ENCODE measurements at places on chromosomes 12 and 14.

GRCh38 chr12:16622338-16622737, 16.4 kb upstream of the LMO3 start:
- DNase-seq = no peak

DNA sequence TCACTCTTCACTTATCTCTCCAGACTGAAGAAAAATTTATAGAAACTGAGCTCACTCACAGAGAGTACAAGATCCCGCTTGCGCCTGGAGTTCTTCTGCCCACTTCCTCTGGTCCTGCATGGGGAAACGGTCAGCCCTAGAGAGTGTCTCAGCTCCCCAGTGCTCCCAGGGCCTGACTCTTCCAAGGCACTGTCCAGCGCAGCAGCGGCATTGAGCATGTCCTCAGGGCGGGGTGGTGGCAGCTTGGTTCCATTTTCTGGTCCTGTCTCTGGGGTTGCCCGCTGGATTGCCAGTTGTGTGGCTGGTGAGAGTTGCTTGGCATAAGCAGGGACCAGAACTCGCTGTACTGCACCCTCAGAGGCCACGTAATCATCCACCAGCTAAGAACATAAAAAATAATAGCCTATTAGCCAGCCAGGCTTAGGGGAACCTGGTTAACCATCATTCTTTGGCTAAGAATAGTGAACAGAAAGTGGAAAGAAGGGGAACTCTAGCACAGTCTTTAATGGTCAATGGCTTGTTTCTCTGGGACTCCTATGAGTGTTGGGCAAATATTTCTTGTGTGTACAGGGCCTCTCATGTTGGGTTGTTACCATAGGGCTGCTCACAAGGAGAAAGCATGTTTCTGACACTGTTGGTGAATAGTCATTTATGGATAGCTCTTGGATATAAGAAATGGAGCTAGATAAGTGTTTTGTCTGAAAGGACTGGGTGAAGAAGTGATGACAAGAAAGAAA, 13.7 kb upstream of the AJUBA start:
- DNase-seq = no peak

GRCh38 chr12:1507308-1507707, 87.1 kb downstream of the FBXL14 start:
- no peak for DNase-seq

DNA sequence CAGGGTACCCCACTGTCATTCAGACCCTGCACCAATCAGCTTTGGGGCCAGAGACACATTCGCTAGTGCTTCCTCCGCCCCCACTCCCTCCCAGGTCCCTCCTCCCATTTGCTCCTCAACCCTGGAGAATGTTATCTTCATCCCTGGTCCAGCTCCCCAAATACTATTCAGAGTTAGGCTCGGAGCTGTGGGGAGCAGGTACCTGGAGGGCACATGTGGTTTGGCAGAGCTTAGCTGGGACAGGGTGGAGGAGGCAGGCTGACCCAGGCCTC, 19.5 kb downstream of the VSX2 start:
- DNase-seq = no peak

DNA sequence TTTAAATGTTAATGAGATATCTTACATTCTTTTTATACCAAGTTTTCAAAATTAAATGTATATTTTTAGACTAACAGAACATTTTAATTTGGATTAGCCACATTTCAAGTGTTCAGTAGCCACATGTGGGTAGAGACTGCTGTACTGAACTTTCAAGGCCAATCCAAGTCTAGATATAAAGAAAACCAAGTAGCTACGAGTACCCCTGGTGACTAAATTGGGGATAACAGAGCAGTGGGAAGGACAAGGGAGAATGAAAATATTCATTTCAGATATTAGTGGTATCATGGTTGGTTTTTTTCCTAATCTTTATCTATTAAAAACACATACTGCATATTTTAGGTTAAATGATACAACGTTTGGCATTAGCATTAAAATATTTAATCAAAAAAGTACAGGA, 69.4 kb upstream of the RHOJ start:
- DNase-seq = no peak

DNA sequence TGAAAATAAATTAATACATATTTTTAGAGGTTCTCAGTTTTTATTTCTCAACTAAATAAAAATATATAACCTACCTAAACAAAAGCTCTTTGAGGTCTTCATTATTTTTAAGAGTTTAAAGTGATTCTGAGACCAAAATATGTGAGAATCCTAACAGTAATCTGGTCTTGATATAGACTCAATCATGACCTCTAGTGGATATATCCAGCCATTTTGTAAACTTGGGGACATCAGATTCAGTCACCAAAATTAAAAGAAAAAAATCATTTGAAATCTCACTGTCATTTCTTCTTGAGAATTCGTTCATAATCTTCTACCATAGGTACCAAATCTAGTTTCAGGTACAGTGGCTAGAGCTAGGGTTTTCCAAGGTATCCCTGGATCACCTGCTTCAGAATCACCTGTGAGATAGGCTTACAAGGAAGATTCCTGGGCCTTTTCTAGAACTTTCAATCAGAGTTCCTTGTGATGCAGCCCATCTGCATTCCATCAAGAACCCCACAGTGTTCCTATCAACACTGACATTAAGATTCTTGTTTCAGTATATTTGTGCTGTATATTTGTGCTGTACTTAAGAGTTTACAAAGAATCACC, 214.9 kb downstream of the ADAMTS20 start:
- peak; percentile 5 for DNase-seq

DNA sequence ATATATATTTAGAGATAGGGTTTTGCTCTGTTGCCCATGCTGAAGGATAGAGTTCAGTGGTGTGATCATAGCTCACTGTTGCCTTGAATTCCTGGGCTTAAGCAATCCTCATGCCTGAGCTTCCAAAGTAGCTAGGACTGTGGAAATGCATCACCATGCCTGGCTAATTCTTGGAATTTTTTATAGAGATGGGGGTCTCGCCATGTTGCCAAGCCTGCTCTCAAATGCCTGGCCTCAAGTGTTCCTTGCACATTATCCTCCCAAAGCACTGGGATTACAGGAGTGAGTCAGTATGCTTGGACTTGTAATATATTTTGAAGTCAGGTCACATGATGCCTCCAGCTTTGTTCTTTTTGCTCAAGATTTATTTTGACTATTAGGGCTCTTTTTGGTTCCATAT, 178.0 kb downstream of the RPAP3 start:
- no peak for DNase-seq

DNA sequence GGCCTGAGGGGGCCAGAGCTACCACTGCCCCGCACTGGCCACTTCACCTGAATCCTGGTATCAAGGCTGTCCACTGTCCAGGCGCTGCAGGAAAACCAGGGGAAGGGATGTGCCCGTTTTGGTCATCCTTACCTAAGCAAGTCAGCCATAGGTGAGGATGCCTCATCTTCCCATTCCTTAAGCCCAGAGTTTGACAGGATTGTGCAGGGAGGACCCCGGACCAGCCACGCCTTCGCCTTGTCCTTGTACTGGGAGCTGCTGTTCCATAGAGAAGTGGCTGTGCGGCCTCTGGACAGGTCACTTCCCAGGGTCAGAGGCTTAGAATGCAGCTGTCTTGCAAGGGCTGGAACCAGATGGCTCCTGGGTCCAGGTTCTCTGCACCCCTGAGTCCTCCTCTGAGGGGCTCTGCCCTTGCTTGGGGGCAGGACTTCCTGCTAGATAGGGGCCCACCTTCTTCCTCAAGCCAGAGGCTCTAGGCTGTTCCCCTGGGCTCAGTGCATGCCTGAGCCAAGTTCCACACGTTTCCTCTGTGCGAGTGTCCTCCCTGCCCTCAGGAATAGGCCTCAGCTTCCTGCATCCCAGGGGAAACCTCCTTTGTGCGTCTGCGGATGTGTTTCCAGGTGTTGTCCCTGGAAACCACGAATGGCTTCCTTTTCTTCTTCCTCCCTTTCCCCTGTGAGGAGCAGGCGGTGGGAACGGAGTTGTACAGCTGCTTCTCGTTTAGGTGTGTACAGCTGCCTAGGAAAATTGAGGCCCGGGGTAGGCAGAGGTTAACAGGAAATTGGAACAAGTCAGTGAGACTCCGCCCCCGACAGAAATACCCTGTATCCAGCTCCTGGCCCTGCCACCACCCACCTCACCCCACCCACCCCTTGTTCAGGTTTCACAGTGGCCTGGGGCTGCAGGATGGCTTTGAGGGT, 54.3 kb upstream of the RIN3 start:
- no peak for DNase-seq

DNA sequence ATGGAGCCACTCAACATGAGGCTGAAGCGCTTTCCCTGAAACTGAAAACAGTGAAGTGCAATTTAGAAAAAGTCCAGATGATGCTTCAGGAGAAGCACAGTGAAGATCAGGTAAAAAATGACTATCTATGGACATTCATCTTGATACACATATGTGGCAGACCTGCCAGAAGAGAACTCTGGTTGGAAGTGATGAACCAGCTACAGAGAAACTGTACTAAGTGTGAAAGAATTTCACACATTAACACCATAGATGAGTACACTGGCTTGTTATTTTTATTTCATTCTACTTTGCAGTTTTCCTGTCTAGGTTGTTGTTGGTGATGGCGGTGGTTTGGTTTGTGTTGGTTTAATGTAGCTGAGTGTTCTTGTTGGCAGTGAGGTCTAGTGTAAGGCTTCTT, 174.7 kb downstream of the ESR2 start:
- DNase-seq = no peak

DNA sequence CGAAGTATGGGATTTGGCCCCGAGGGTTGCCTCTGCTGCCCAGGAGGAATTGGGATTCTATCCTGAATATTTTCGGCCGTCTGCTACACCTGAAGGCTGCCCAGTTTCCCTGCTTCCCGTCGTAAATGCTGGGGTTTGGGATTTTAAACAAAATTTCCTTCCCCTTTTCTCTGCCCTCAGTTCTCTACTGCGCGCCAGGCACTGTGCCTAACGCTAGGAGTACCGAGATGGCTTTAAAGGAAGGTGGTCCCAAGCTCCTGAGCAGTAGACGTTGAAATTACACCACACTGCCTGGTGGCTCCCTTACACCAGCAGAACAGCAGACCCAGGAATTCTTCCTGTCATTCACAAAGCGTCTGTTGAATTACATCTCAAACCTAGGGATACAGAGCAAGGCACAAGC, 566 bp upstream of the PRDM4 start:
- no peak for DNase-seq

GRCh38 chr12:46933947-46934346, 108.2 kb upstream of the SLC38A4 start:
- DNase-seq = peak; percentile 18

DNA sequence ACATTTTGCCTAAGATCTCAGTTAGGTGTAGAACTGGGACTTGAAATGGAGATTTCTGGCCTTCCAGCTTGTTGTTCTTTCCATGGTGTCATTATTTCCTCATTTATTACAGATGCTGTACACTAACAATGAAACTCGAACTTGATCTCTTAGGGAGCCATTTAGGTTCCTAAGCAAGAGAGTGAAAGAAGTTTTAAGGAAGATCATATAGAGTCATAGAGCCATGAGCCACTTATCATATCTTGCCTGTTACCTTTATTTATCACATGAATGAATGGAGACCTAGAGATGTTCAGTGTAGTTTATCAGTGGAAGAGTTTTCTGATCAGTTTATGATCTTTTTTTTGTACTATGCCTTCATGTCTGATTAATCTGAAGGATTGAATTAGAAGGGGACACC, 9.9 kb downstream of the HELB start:
- no peak for DNase-seq

DNA sequence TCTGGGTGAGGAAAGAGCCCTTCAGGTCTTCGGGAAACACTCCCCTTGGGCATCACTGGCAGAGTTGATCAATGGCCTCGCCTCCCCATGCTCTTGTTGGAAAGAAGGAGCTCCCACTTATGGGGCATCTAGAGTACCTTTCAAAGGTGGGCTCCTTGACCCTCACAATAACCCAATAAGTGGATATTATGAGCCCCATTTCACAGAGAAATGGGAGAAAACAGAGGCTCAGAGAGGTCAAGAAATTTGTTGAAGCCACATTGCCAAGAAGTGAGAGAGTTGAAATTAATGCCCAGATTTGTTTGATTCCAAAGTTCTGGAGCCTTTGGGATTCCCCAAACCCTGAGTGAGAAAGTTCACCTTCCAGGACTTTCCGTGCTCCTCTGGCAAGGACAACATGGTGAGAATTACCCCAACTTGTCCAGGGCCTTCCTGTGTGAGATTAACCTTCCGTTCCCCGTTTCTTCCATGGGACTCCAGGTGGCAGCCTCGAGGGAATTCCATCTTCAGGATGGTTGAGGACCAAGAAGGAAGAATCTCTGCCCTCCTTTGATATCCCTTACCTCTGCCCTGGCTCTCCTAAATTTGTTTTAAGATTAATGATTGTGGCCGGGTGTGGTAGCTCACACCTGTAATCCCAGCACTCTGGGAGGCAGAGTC, 7.5 kb upstream of the CHD4 start:
- no peak for DNase-seq

DNA sequence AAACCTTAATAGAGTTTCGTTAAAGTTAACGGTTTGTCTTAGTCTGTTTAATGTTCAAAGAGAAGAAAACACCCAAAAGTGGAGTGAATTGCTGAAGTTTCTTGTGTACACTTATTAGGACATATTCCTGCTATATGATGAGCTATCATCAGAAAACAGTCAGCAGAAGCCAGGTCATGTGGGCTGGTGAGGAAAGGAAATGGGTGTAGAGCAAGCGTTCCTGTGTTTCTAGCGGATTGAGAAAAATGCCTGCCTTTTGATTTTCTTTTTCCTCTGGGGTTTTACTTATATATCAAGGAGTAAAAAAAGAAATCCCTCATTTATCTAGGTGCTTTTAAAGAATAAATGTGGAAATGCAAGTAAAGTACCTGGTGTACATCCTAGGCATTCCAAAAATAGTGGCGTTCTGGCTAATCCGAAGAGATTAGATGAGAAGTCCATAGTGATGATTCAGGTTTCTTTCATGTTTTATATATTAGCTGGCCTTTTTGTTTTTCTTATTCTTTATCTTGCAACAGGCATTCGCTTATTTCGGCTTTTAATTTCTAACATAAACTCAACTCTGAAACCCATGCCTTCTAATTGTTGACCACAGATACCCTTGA, 50.7 kb downstream of the FLRT2 start:
- no peak for DNase-seq

- no peak for DNase-seq
Measured at GRCh38 chr12:122312926-122313325, 46.6 kb upstream of the VPS33A start.

- DNase-seq = no peak
Measured at GRCh38 chr12:128933039-128933438, 79.8 kb downstream of the GLT1D1 start.

GRCh38 chr14:101758913-101759593, 2.5 kb upstream of the PPP2R5C start:
- peak; percentile 66 for DNase-seq

DNA sequence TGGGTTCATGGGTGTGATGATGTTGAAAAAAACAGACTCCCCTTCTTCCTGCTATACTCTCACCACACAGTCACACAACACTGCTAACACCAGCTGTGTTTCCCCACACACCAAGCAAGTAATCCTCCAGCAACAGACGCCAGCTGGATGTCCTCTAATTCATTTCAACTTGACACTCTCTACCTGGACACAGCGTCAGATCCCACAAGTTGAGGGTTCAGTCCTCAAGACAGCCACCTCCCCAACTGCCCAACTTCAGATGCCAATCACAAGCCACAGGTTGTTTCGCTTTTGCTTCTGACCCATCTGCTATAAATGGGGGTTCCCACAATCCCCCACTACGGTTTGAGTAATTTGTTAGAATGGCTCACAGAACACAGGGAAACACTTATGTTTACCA, 49.3 kb downstream of the TMEM30B start:
- no peak for DNase-seq

Data from putamen (tissue), 1 donor.